ENCODE measurements at places on chromosomes 2 and 18.

DNA sequence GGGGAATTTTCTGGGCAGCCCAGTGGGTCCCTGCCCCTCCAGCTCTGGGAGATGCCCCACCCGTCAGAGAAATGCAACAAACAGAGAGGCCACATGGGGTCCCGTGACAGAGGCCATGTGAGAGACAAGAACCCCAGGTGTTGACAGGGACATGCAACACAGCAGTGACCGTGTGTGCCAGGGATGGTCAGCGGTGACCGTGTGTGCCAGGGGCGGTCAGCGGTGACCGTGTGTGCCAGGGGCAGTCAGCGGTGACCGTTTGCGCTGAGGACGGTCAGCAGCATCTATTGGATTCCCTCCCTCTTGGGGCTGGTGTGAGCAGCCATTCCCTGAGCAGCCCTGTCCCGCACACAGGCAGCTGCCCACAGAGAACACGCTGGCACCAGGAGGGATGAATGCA is 146.6 kb upstream of the OTOS start:
- DNase-seq: no peak

- DNase-seq: no peak
Measured at GRCh38 chr2:38037757-38038621, 38.0 kb downstream of the CYP1B1 start.

DNA sequence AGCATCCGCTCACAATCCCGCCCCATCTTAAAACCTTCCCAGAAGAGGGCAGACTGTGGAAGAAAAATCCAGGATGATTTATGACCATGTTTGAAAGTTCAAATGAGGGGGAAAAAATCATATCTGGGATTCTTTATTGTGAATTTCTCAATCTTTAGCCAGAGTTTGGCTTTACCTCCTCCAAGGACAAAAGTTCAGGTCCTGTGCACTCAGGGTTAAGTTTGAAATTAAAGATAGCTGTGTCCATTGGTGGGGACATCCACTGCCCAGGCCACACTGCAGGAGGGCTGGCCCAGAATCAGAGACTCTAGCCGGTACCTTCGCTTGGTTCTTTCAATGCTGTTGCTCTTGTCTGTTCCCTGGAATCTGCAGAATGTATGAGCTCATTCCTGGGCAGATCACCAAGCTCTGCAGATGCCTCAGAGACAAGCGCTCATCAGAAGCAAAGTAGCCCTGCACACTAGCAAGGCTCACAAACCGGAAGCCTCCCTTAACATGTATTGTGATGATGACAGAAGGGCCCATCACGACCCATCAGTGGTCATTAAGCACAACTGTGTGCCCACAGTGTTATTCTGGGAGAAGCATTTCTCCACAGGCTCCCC is 375.3 kb upstream of the KLHL29 start:
- DNase-seq: no peak

- no peak for DNase-seq
Measured at GRCh38 chr2:149112713-149113112, 74.2 kb downstream of the LYPD6B start.

DNA sequence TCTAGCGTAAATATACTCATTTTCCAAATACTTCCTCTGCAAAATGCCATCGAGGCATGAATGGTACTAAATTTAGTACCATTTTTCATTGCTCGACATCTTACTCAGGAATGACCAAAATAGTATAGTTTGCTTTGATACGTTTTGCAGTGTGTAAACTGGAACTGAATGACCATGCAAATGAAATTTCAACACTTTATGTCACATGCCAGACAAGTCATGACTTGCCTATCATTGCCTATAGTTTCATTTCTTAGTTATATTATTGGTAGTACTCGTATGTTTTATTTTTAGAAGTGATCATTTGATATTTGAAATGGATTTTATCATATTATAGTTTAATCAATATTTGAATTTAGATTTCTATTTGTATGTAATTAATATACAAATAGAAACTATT is 9.1 kb downstream of the MSTN start:
- DNase-seq: no peak

- no peak for DNase-seq
Measured at GRCh38 chr2:38438133-38438882, 61.2 kb upstream of the ATL2 start.

DNA sequence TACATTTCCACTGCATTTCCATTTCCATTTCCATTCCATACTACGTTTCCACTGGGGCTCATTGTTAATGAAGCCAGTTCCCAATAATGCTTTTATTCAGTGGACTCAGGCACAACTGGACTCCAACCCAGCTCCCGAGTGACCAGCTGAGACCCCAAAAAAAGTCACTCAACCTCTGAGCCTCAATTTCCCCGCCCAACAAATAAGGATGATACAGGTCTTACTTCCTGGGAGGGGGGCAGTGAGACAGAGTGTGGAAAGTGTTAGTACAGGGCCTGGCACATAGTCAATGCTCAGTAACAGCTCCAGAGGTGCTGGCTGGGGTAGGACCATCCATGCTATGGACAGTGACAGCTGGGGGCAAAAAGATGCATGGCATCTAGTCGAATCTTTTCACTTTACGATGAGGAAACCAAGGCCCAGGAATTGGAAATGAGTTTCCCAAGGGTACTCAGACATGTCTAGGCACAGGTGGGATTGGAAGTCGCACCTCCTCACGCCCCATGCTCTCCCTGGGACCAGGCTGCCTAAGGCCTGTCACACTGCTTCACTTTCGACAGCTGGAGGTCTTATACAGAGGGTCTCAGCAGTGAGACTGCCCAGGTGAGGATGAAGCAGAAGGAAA is 226.5 kb downstream of the ANAPC1 start:
- DNase-seq: no peak

- DNase-seq: no peak
Measured at GRCh38 chr2:176669398-176670174, 400.3 kb downstream of the MTX2 start.

DNA sequence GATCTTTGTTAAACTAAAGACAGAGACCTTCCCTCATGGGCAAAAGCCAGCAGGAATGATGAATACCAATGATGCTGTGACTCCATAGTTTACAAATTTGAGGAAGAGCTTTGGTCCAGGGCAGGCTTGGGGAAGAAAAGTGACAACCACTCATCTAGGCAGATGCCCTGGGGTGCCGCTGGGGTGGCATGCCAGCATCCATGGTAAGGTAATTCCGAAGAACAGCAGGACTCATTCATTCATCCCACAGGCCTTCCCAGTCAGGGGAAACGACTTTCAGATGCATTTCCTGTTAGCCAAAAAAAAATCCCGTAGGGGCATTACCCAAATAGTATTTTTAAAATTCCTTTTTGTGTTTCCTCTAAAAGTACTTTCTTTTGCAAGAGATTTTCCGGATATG is 180.7 kb upstream of the SERPINE2 start:
- DNase-seq: no peak

GRCh38 chr18:2717407-2717806 is 61.9 kb downstream of the SMCHD1 start:
- DNase-seq: no peak

DNA sequence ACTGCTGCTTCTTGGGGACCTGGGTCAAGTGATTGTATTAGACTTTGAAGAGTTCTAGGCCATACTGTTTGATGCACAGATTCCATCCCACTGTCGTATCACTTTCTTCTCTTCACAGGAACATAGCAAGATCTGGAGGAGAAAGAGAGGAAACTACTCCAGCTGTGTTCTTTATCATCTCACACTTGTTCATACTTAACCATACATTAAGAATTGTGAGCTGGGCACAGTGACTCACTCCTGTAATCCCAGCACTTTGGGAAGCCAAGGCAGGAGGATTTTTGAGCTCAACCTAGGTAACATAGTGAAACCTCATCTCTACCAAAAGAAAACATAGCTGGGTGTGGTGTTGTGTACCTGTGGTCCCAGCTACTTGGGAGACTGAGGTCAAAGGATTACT is 111.7 kb downstream of the PARD3B start:
- DNase-seq: no peak

DNA sequence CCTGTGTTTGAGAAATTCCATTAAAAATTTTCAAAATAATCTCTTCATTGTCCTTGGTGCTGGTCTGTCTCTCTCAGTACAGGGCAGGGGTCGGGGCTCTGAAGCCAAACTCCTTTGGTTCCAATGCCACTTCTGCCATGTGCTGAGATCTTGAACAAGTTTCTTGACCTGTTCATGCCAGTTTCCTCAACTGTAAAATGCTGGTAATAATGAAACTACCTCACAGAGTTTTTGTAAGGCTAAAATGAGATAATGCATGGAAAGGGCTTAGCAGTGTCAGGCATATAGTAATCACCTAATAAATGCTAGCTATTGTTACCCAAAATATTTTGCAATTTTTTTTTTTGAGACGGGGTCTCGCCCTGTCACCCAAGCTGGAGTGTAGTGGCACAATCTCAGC is 16.9 kb upstream of the MREG start:
- no peak for DNase-seq

DNA sequence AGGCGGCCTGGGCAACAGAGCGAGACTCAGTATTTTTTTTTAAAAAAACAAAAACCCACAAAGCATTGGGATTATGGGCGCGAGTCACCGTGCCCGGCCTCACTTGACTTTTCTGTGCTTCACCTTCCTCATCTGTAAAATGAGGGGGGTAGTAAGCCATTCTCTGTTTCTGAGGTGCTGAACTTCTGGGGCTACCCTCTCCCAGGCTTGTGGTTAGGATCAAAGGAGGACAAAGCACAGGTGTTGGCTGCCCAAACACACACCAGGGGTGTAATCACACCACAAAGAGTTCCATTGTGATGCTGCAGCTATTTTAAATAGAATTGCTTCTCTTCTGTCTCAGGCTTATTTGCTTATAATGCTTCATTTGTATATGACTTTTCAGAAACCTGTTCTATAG is 35.8 kb upstream of the INHBB start:
- no peak for DNase-seq

GRCh38 chr2:101149241-101150192 is 1.7 kb downstream of the TBC1D8 start:
- DNase-seq: no peak

- DNase-seq: no peak
Measured at GRCh38 chr2:74502147-74502719, 2.8 kb upstream of the LBX2 start.

- DNase-seq: no peak
Measured at GRCh38 chr18:51426996-51427395, 229.5 kb upstream of the MEX3C start.

- DNase-seq: no peak
Measured at GRCh38 chr2:166154685-166155338, 27.0 kb upstream of the SCN1A start.

DNA sequence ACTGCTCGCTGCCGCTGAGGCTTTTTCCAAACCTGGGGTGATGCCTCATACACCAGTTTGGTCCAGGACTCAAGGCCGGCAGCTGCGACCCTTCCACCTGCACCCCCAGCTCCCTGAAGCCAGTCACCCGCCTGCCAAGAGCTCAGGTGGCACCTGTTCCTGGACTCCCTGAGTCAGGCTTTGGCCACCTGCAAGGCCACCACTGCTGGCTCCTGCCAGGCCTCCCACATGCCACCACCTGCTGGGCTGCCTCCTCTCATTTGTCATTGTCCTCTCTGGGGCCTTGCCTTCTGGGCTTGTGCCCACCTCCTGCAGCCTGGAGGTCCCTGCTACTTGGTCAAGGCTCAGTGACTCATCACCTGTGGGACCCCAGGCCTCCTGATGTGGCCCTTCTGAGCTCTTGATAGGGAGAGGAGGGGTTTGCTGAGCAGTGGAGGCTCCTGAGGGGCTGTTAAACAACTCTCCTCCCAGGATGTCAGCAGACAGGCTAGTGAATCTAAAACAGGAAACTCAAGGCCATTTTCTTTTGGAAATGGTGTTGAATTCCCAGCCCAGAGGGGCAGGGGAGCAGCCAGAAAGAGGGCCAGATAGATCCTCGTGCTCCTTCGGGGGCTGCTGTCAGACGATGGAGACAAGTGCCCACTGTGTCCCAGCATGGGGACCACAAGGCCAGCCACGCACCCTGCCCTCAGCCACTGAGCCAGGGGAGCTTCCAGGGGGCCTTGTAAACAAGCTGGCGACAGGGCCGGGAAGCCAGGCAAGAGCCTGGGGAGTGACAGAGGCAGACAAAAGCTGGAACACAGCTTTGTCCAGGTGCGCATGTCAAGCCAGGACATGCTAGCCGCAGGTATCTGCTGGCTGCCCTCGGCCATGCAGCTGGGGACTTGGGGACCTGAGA is 416.8 kb downstream of the LRATD1 start:
- DNase-seq: no peak

DNA sequence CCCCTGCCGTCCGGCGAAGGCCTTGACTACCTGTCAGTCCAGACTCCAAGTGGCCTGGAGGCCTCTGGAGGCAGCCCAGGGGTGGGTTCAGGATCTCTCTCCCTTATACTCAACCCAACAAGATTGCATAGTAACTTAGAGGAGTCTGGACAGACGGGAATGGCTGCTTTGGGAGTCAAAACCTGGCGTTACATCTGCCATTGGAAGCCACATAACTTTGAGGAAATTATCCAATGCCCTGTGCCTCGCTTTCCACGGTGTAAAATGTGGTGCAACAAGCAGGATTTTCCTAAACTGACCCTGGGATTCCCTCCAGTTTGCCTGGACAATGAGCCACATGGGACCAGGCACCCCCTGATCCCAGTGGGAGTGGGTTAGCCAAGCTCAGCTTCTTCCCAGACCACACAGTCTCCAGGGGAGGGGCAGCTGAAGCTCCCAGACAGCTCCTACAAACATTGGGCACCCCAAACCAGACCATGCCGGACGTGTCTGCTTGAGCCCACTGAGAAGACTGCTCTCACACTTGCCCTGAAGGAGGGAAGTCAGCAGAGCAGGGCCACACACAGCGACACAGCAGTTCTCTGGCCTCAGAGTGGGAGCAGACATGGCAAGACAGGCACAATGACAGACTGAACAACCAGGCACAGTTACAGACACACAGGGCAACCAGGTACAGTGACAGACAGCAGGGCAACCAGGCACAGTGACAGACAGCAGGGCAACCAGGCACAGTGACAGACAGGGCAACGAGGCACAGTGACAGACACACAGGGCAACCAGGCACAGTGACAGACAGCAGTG is 65.6 kb upstream of the RAB6C start:
- DNase-seq: no peak

DNA sequence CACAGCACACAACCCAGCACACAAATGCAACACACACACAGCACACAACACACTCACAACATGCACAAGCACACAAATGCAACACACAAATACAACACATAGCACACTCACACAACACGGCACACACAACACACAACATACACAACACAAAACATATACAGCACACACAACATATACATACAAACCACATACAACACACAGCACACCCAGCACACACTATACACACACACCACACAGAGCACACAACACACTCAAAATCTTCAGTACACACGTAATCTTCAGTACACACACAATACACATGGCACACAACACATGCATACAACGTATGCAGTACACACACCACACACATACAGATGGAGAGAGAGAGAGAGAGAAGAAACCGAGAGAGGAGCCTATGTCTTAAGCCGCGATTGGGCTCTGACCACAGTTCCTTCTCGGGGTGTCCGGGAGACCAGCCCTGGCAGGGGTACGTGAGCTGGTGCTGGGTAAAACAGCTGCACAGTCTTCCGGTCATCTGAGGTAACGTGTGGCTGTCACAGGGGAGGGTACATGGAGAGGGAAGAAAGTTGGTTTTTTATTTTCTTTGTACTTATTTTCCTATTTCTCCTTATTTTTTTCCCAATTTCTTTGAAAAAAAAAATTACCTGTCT is 25.1 kb downstream of the POU3F3 start:
- DNase-seq: no peak

- no peak for DNase-seq
Measured at GRCh38 chr2:171225302-171225980, 64.7 kb upstream of the TLK1 start.

All from stimulated activated CD8-positive, alpha-beta memory T cell treated with anti-CD3 and anti-CD28 coated beads, Interleukin-7, amount 100 ng/mL, for 4 hours (primary cell).